ENCODE measurements at places on chromosomes 3 and 15.

DNA sequence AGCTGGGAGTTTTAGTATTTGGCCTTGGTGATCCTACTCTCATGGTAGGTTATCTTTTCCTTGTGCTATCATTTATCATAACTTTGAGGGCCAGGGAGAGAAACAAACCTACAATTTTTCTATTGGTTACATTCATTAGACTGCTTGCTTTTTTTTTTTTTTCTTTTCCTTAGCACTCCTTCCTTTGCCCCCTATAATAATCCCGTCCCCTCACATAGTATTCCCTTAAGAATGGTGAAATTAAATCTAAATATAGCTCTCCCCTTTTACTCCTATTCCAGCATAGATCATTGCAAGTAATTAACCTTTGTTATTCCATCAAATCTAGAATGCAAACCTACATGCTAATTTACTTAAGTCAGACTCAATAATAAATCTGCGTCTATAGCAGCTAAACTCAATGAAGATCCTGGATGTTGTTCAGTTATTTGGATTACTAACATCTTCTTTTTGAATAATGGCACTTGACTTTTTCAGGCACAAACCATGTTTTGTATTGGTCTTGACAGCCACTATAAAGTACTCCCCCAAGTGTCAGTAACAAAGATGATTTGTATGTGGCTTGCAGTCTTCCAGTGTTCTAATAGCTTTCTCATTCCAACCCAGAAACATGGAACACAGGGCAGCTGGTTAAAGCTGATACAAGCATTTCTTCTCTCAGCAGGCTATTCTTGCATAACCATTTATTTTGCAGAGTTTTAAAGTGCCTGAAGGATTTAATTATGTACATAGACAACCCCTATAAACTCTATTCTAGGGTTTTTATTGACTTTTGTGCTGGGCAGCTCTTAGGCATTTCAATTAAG lies 420.6 kb downstream of the MECOM start:
- DNase-seq, result no peak

GRCh38 chr15:77980098-77980497 lies 97.4 kb downstream of the TBC1D2B start:
- DNase-seq, result no peak

- DNase-seq, result no peak
These were observed 16.6 kb upstream of the EHHADH start for GRCh38 chr3:185270262-185270955.

DNA sequence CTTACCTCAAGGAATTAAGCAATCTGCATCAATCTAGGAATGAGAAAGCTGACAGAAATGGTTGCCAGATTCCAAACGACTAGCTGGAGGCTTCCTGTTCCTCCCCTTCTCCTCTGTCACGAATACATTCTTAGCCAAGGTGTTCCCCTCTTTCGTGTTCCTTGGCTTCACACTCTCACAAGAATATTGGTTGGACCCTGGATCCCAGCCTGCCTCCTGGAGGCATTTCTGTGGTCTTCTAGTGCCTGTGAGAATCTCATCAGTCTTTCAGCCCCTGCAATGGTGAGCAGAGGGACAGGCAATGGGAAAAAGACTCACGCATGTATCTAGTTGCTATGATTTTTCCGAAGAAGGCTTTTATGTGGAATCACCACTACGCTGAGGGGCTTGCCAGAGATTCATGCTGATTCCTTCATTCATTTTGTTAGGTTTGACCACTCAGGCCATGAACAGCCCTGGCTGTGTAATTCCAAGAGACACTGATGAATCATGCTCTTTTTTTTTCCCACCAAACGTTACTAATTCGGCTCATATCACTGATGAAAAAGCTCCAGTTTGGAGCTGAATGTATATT lies 1.6 kb upstream of the P3H2 start:
- no peak for DNase-seq

DNA sequence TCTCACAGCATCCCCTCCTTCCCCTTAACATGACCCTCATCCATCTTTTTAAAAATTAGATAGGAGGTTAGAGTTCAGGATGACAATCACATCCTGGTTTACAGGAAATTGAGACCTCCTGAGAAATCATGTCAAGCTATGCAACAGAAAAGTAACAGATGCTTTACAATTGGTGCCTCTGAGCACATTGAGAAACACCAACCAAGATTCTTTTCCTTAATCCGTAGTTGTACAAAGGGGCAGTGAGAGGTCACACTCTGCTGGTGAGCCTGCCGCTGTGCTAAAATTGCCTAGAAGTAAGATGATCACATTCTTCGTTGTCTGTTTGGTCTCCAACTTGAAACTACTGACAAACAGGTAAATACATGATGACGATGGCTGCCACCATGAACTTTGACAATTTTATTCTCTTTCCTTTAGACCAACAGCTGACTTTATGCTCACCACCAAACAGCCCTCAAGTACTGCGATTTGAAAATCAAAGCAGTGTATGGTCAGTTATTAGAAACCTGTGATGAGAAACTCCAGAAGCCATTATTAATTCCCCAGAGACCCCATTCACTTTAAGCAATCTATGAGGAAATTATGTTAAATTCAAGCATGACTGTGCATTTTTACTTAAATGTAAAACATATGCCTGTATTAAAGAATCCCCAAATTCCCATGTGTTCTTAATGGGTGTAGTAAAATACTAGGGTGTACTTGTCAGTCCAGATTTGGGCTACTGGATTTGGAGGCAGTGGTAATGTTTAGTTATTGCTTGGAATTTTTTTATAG lies 210.7 kb upstream of the UBE2E1 start:
- DNase-seq, result no peak

- peak; percentile 82 for DNase-seq
These were observed 2.0 kb downstream of the AHSG start for GRCh38 chr3:186614597-186615483.

DNA sequence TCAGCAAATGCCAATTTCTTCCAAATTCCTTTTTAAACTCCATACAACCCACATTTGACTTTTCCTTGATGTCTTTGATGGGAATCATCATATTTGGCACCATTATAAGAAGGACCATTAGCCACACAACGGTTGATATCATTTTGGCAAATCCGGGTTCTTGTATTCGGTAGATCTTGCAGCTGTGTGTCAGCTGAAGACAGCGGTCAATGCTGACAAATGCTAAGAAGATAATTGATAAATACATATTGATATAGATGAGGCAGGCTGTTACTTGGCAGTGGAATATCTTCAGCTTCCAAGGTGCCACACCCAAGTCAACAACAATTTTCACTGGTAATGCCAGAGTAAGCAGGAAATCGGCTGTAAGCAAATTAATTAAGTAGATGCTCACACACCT lies 4.2 kb downstream of the GPR171 start:
- no peak for DNase-seq

DNA sequence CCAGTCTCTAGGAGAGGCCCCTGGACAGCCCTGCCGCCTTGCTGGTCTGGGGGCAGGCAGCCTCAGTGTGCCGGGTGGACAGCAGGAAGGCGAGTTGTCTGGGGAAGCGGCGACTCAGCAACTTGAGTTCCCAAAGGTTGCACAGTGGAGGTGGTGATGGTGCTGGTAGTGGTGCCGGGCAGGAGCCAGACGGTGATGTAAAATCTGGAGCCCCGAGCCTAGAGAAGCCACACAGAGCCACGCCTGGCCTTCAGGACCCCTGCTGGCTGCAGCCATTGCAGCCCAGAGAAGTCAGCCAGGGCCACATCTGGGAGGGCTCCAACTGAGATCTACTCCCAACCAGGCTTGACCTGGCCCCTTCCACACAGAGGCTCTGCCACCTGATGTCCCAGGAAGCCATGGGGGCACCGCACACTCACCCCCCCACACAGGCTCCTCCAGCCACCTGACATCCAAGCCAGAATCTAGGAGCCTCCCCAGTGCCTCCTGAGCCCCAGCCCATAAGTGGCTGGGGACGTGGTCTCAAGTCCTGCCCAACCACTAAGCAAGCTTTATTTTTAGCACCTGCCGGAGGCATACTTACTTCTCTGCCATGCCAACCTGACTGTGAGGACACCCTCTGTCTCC lies 8.8 kb downstream of the C3orf22 start:
- no peak for DNase-seq

- no peak for DNase-seq
These were observed 294.5 kb downstream of the C3orf38 start for GRCh38 chr3:88444251-88444650.

DNA sequence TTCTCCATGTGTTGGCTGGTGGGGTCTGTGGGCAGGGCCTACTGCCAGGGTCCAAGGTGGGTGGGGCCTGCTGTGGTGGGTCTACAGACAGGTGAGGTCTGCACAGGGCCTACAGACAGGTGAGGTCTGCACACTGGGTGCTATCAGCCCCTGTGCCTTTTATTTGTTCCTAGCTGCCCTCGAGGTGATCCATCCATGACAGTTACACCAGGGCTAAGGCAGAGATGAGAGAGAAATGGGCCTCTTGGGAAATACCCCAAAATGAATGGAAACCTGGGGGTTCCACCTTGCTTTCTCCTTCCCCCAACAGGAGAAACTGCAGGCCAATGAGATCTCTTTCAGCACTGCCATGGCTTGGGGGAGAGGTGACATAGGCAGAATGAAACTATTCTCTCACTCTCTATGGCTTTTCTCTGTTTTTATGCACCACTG lies 36.4 kb downstream of the CFAP100 start:
- no peak for DNase-seq

DNA sequence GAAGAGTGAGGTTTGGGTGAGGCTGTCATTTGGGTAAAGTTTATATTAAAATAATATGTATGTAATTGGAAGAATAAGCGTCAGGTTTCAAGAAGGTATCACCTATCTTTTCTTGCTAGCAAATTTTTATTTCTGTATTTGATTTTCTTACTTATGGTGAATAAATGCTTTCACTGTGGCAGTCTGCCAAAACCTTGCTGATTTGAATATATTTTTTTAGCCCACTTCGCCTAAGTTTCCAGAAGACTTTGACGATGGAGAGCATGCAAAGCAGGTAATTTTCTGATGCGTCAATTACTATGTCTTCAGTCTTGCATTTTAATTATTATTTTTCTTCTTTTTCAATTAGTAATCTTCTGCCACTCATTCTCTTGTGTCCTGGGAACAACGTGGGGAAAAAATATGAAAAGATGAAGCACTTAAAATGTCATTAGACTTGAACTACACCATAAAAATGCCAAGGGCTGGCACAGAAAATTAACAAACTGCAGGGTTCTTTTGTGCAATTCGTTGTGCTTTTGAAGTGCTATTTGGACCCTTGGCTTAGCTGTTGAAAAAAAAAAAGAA lies 40.4 kb downstream of the SRP14 start:
- DNase-seq, result no peak

GRCh38 chr3:4613366-4613765 lies 120.2 kb downstream of the ITPR1 start:
- no peak for DNase-seq

DNA sequence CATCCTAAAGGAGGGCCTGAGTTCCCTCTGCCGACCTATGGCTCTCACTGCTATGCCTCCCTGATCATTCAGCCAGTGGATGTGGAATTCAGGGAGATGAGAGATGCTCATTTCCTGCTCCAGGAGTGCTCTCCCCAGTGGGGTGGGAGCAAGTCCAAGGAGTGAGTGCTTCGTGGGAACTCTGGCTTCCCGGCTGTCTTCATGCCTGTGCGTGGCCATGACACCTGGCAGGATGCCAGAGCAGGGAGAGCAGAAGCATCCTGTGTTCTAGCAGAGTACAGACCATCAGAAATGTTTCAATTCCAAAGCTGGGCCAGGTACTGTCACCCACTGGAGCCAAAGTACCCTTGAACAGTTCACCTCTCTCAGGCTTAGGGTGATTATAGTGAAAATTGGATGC lies 45.1 kb downstream of the APH1B start:
- no peak for DNase-seq

DNA sequence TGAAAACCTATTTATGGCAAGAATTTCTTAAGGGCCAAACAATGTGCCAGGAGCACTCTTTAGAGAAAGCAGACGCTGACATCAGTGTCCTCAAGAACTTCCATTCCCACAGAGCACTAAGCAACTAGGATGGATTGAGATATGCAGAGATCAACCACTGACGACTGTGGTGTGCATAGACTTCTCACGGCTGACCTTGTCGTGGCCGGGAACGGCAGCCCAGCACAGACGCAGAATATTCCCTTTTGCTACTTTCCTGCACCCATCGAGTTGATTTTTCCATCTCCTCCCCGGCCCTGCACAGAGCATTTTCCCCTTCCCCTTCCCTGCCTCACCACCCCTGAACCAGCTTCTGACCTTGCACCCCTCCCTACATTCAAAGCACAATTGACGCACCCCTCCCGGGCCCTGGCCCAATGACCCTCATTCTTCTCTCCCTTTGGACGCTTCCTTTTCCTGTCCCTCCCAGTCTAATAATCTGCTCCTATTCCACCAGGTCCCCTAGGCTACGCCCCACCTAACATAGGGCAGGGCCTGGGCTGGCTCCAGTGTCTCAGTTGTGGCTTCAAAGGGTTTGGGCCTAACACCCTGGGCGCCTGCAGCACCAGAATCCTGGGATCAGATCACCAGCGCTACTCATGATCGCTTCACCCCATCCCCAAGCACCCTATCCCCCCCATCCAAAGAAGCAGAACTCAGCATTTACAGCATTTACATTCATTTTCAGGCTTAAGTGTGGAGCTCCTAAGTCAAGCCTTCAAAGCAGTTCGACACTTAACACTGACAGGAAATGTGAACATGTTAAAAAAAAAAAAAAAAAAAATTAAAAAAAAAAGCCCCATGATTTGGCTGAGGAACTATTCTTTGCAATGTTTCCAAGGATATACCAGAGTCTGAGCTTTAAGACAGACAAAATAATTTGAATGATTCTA lies 151.2 kb downstream of the FOXP1 start:
- no peak for DNase-seq

- DNase-seq, result no peak
These were observed 172.0 kb downstream of the TCF12 start for GRCh38 chr15:57090496-57090859.

DNA sequence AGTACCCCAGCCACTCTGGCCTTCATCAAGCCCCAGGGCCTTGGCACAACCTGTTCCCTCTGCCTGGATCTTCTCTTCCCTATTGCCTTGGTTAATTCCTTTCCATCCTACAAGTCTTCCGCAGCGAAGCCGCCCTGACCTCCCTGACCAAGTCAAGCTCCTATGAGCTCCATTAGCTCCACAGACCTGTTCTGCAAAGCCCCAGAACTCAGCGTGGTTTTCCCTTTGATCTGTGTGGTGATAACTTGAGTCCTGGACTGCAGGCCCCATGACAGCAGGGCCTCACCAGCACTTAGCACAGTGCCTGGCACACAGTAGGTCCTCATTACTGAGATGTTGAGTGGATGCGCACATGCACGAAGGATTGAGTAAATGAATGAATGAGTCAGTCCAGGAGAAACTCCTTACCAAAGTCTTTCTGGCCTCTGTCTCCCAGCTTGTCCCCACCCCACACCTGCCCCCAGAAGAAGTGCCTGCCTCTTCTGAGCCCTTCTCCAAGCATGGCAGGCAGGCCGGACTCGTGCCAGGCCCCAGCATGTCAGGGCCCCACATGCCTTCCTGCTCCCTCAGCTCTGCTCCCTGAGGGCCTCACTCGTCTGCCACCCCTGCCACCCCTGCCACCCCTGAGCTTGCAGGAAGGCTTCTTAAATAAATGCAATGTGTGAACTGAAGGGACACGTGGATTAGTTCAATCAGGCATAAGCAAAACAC lies 6.3 kb downstream of the ANPEP start:
- no peak for DNase-seq

GRCh38 chr3:151283907-151284461 lies 5.6 kb upstream of the P2RY14 start:
- DNase-seq, result no peak

GRCh38 chr3:170418422-170419398 lies at the start of gene CLDN11:
TSS of gene CLDN11 (plus strand) at chr3:170418868. CDS start at chr3:170419067, 199 bp downstream.
- DNase-seq, result no peak

All from activated T-cell treated with anti-CD3 and anti-CD28 coated beads, Interleukin-2, amount 50 U/mL, for 24 hours (primary cell).